Sigmoid colon (tissue), 7 donors: ENCODE measurements at places on chromosomes 13 and 19.

DNA sequence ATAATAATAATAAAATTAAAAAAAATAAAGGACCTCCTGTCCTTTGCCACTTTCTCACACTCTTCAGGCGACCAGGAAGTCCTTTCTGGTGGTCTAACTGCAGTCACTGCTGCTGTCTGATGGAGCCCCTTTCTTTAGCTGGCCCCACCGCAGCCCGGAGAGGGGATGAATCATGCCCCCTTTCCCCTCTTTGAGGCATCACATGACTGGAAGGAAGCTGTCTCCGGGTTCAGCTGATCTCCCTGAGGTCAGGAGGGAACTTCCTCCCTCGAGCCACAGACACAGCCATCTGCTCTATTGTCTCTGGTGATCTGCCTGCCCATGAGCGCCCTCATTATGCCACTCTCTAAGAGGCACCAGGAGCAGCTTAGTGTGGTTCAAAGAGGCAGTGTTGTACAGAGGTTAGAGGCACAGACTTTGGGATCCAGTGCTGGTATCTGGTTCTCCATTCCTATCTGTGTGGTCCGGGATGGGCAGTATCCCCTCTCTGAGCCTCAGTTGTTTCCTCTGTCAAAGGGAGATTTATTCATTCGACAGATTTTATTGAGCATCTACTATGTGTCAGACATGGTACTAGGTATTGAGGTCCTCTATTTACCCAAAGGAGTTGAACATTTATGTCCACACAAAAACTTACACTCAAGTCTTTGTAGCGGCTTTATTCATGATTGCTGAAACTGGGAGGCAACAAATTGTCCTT is 30.0 kb downstream of the VAV1 start:
- no peak overlapping the region for H3K27ac ChIP-seq
- peak; percentile 67 for DNase-seq
- H3K4me1 ChIP-seq, result peaks cover 9% of the 10 kb centered on the region
- H3K36me3 ChIP-seq, result no peaks in the 10 kb centered on the region
- H3K4me3 ChIP-seq, result no peak overlapping the region
- peaks cover 19% of the 10 kb centered on the region for H3K27me3 ChIP-seq

DNA sequence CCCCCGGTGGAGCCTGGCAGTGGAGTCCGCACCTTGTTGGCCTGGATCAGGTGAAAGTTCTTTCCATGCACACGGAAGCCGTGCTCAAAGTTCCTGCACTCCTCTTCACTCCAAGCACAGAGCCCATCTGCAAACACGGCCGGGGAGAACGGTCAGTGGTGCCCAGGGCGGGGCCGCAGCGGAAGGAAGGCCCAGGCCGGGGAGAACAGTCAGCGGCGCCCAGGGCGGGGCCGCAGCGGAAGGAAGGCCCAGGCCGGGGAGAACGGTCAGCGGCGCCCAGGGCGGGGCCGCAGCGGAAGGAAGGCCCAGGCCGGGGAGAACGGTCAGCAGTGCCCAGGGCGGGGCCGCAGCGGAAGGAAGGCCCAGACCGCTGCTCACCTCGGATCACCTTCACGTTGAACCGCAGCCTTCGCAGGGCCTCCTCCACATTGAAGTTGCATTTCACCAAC is 20.6 kb upstream of the PLPP2 start:
- no peaks in the 10 kb centered on the region for H3K4me1 ChIP-seq
- peaks cover 27% of the 10 kb centered on the region for H3K36me3 ChIP-seq
- no peak overlapping the region for H3K4me3 ChIP-seq
- no peaks in the 10 kb centered on the region for H3K27me3 ChIP-seq
- H3K27ac ChIP-seq, result peak overlapping the region; percentile 54

DNA sequence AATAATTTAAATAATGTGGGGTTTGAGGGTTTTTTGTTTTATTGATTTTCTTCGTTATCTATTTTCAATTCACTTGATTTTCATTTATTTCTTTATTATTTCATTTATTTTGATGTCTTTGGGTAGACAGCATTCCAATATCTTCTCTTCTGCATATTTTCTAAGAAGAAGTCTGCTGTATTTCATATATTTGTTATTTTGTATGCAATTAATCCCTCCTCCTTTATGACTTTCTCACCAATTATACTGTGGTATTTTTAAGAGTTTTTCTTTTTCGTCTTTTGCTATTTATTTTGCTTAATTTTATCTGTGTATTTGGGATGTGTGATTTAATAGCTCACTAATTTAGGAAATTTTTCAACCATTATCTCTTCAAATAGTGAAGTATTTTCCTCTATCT is 1444.4 kb upstream of the MIR17HG start:
- no peaks in the 10 kb centered on the region for H3K4me1 ChIP-seq
- no peak overlapping the region for H3K27ac ChIP-seq
- no peaks in the 10 kb centered on the region for H3K36me3 ChIP-seq

- no peak overlapping the region for H3K27ac ChIP-seq
- H3K36me3 ChIP-seq, result no peaks in the 10 kb centered on the region
- no peaks in the 10 kb centered on the region for H3K27me3 ChIP-seq
- no peak overlapping the region for H3K4me3 ChIP-seq
Measured at GRCh38 chr13:39787086-39787487, 131.6 kb downstream of the COG6 start.

DNA sequence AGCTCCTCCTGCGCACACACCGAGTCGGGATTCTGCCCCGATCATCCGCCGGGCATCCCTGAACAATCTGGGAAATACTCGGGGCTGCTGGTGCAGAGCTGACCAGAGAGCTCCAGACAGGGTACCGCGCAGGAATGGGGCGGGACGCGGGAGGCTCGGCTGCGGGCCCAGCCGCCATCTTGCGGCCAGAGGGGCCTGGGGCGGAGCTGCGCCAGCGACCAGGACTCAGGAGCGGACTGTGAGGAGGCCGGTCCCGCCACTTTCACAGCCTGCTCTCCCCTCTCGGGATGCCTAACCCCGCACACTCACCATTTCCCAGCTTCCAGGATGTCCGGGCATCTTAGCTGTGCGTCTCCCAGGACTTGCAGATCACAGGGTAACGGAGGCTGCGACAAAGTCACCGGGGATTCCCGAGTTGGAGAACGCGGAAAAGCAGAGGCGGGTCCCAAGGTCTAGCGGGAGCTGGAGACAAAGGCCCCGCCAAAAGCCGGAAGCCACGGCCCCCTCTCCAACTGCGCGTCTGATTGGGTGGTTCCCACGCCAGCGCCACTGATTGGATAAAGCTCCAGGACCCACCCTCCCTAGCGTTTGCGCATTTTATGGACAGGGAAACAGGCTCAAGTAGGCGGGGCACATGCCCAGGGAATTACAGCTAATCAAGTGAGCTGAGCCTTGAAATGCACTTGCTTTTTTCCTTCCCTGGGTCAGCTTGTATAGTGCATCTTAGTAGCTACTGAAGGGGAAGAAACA is 15.8 kb upstream of the ZNF43 start:
- H3K36me3 ChIP-seq, result no peaks in the 10 kb centered on the region
- peak overlapping the region; percentile 69 for H3K4me3 ChIP-seq
- peaks cover 12% of the 10 kb centered on the region for H3K4me1 ChIP-seq
- H3K27ac ChIP-seq, result peak overlapping the region; percentile 84
- DNase-seq, result peak; percentile 98

DNA sequence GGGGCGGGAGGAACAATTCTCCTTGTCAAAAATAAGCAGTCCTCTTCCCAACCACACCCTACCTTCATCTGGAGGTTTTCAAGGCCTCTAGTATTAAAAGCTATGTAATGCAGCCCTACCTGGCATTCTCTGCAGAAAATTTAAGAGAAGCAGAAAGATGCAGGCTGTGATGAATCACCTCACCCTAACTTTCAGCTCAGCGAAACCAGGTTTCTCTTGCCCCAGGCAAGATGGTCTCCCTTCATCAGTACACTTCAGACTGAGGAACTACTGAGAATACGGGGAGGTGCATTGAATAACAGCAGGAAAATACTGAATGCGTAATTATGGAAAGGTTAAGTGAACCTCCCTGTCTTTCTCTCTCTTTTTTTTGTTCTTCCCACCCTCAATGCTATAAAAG is 437.6 kb upstream of the KLF12 start:
- no peak overlapping the region for H3K4me3 ChIP-seq
- H3K4me1 ChIP-seq, result peaks cover 12% of the 10 kb centered on the region
- H3K27me3 ChIP-seq, result no peaks in the 10 kb centered on the region
- no peaks in the 10 kb centered on the region for H3K36me3 ChIP-seq

DNA sequence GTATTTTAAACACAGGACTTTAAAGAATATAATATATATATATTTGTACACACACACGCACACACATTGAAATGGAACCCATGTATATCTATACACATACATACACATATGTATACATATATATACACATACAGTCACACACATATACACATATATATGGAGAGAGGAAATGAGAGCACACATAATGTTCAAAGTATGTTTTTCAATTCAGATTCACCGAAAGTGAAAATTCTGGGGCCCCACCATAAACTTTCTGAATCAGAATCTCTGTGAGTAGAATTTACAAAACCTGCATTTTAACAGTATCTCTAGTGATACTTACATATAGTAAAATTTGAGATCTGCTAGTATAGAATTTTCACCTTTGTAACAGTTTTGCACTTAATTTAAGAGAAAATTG is 60.4 kb upstream of the OBI1 start:
- DNase-seq, result no peak
- H3K27ac ChIP-seq, result no peak overlapping the region
- H3K4me1 ChIP-seq, result no peaks in the 10 kb centered on the region
- H3K27me3 ChIP-seq, result no peaks in the 10 kb centered on the region
- H3K36me3 ChIP-seq, result no peaks in the 10 kb centered on the region
- H3K4me3 ChIP-seq, result no peak overlapping the region

DNA sequence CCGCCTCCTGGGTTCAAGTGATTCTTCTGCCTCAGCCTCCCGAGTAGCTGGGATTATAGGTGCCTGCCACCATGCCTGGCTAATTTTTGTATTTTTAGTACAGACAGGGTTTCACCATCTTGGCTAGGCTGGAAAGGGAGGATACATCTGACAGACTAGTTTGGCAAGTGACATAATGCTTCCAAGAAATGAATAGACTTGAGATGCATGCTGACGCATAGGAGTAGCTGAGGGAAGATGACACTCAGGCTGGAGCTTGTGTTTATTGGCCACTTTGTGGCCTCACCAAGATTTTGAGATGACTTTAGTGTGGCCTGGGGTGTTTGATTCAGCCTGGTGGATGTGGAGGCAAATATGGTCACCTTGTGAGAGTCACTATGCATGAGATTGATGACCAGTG is 4.0 kb downstream of the ZNF586 start:
- DNase-seq, result no peak
- H3K4me1 ChIP-seq, result peaks cover 11% of the 10 kb centered on the region
- no peak overlapping the region for H3K4me3 ChIP-seq
- no peaks in the 10 kb centered on the region for H3K27me3 ChIP-seq

GRCh38 chr13:110216006-110216397 is 91.0 kb downstream of the COL4A1 start:
- DNase-seq, result no peak
- peak overlapping the region; percentile 85 for H3K27ac ChIP-seq
- no peaks in the 10 kb centered on the region for H3K4me1 ChIP-seq
- H3K36me3 ChIP-seq, result peaks cover 22% of the 10 kb centered on the region
- no peaks in the 10 kb centered on the region for H3K27me3 ChIP-seq

DNA sequence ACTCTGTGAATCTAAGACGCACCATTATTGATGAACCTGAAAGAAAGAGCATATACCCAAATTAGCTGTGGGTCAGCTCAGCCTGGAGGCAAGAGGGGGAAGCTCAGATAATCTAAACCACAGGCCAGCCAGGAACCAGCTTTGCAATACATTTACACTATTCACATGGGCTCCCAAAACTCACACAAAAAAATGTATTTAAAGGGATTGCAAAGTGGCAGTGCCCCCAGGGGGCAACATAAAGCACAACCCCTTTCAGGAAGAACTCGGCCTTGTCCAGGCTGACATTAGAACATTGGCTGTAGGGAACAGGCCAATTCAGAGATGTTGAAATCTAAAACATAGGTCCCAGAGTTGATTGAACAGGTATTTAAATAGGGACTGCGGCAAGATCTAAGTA is 3.2 kb upstream of the PROZ start:
- H3K4me3 ChIP-seq, result no peak overlapping the region
- no peaks in the 10 kb centered on the region for H3K4me1 ChIP-seq
- DNase-seq, result no peak
- peak overlapping the region; percentile 71 for H3K27ac ChIP-seq
- no peaks in the 10 kb centered on the region for H3K36me3 ChIP-seq
- no peaks in the 10 kb centered on the region for H3K27me3 ChIP-seq

- no peaks in the 10 kb centered on the region for H3K4me1 ChIP-seq
- no peaks in the 10 kb centered on the region for H3K27me3 ChIP-seq
- H3K4me3 ChIP-seq, result no peak overlapping the region
- no peak overlapping the region for H3K27ac ChIP-seq
- no peak for DNase-seq
Measured at GRCh38 chr13:31361673-31362072, 161.9 kb downstream of the B3GLCT start.

- no peaks in the 10 kb centered on the region for H3K36me3 ChIP-seq
- no peak for DNase-seq
- H3K4me3 ChIP-seq, result no peak overlapping the region
Measured at GRCh38 chr19:54389553-54389952, 24.8 kb upstream of the LAIR1 start.

GRCh38 chr19:18742838-18743783 is 48.0 kb downstream of the COMP start:
- no peak for DNase-seq
- no peak overlapping the region for H3K27ac ChIP-seq
- H3K27me3 ChIP-seq, result no peaks in the 10 kb centered on the region
- no peaks in the 10 kb centered on the region for H3K36me3 ChIP-seq
- peaks cover 12% of the 10 kb centered on the region for H3K4me1 ChIP-seq

GRCh38 chr13:40026741-40027140 is 371.3 kb downstream of the COG6 start:
- H3K27ac ChIP-seq, result no peak overlapping the region
- no peak overlapping the region for H3K4me3 ChIP-seq
- H3K27me3 ChIP-seq, result no peaks in the 10 kb centered on the region
- no peaks in the 10 kb centered on the region for H3K36me3 ChIP-seq
- no peak for DNase-seq
- peaks cover 12% of the 10 kb centered on the region for H3K4me1 ChIP-seq

- no peaks in the 10 kb centered on the region for H3K36me3 ChIP-seq
- H3K27ac ChIP-seq, result no peak overlapping the region
- H3K4me3 ChIP-seq, result no peak overlapping the region
- no peak for DNase-seq
- H3K4me1 ChIP-seq, result no peaks in the 10 kb centered on the region
- no peaks in the 10 kb centered on the region for H3K27me3 ChIP-seq
Measured at GRCh38 chr13:95235199-95235756, 66.0 kb downstream of the ABCC4 start.

DNA sequence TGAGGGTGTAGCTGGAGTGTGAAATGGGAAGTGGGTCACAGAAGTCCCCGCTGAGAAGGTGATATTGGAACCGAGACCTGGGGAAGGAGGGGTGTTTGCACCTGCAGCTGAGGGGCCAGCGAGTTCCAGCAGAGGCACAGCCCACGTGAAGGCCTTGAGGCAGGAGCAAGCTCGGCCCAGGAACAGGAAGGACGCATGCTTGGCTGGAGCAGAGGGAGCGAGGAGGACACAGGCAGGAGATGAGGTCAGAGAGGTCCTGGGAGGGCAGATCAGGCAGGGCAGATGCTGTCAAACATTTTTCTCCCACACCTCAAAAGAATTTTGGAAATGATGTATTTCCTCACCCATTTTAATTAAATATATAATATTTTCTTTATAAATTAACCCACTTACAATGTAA is 9.3 kb downstream of the ZNF415 start:
- no peaks in the 10 kb centered on the region for H3K4me1 ChIP-seq
- H3K27me3 ChIP-seq, result no peaks in the 10 kb centered on the region
- H3K36me3 ChIP-seq, result no peaks in the 10 kb centered on the region
- H3K27ac ChIP-seq, result no peak overlapping the region
- no peak for DNase-seq
- no peak overlapping the region for H3K4me3 ChIP-seq
